Naive B cell (primary cell): ENCODE measurements at places on chromosomes 6 and 20. TPM values are rescaled to one million over a fixed set of nuclear protein-coding genes. Genes with fewer than 3 reads are reported as not detected.

- H3K27me3 ChIP-seq: no peaks in the 10 kb centered on the region
- no peaks in the 10 kb centered on the region for H3K36me3 ChIP-seq
- DNase-seq: no peak
Measured at GRCh38 chr6:134733801-134734200, 216.1 kb downstream of the ALDH8A1 start.

- H3K27me3 ChIP-seq: peaks cover 20% of the 10 kb centered on the region
- no peak for DNase-seq
- no peaks in the 10 kb centered on the region for H3K36me3 ChIP-seq
- H3K4me3 ChIP-seq: no peak overlapping the region
- peaks cover 7% of the 10 kb centered on the region for H3K4me1 ChIP-seq
- H3K27ac ChIP-seq: no peak overlapping the region
Measured at GRCh38 chr20:62752671-62753501, 43.4 kb upstream of the MRGBP start.

DNA sequence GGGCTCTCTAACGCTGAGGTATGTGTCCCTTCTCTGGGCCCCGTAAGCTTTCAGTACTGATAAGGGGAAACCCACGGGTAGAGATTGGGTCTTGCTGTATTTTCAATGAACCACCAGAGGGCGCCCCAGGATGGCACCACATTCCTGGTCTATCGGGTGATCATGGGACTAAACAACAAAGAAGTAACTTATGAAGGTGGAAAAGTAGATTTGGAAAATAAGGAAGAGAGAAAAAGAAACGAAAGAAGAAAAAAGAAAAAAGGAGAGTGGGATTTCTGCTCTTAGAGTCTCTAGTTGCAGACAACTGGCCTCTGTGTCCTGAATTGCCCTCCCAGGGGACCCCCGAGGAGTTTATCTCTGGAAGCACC, 93.8 kb downstream of the GMPR start:
- peak; percentile 69 for DNase-seq
- peaks cover 2% of the 10 kb centered on the region for H3K4me1 ChIP-seq
- no peaks in the 10 kb centered on the region for H3K36me3 ChIP-seq
- H3K4me3 ChIP-seq: no peak overlapping the region

DNA sequence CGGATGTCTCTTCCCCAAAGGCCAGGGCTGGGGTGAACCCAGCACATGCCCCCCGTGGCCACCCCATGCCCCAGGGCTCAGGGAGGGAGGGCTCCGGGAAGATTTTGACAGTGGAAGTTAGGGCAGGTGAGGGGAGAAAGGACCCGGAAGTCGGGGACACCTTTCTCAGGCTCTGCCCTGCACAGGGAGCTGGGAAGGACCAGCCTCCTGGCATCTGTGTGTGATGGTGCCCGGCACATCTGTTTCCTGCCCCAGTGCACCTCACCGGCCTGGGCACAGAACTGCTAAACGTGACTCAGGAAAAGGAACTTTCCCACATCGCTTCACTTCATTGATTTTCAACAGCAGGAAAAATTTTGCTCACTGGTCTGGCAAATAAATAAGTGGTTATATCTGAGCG, 141.1 kb upstream of the AFDN start:
- no peak overlapping the region for H3K4me3 ChIP-seq
- H3K4me1 ChIP-seq: peaks cover 15% of the 10 kb centered on the region
- no peak overlapping the region for H3K27ac ChIP-seq
- peaks cover 45% of the 10 kb centered on the region for H3K27me3 ChIP-seq
- peaks cover 9% of the 10 kb centered on the region for H3K36me3 ChIP-seq

The CST2 gene
- polyA plus RNA-seq: not detected

The PTK7 gene
- not detected for polyA plus RNA-seq
